NCI-H146 (cell line): ENCODE measurements at places on chromosomes 3 and 15.

GRCh38 chr15:99546441-99547100 is 19.2 kb upstream of the MEF2A start:
- peak; percentile 34 for DNase-seq

- no peak for DNase-seq
Measured at GRCh38 chr3:53716998-53717397, 129.2 kb downstream of the CHDH start.

DNA sequence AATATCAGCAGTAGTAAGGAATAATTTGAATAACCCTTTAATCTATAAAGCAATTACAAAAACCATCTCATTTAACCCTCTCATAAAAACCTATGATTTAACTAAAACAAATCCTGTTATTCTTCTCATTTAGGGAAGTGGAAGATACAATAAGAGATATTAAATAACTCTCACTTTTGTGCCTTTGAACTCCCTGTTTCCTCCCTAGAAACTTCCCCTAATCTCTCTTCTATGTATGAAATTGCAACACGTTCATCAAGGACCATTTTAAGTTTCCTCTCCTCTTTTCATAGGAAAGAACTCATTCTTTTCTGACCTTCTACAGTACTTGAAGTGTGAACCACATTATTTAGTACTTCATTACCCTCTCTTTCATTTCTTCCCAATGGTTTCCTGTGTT is 18.8 kb upstream of the FAM81A start:
- no peak for DNase-seq

DNA sequence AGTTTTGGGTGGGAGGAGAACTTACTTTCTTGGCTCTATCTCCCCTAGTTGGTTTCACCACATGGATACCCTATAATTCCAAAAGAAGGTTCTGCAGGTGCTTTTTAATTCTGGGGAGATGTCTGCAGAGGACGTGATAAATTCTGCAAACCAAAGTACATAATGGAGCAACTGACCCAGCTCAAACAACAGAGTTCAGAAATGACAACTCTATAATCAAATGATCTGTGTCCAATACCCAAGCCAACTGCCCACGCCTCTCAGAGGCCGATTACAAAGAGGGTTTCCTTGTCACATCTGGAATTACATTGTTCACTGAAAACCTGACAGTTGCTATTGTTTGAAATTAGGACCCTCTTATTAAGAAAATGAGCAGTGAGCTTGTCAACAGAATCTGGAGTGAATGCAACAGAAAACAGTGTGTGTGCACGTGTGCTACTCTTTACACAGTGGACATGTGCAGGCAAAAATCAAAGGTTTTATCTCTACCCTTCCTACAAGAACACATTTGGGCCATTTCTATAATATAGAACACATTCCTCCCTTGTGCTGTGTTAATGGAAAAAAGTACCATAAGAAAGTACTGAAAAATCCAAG is 593.0 kb downstream of the MAGI1 start:
- no peak for DNase-seq

DNA sequence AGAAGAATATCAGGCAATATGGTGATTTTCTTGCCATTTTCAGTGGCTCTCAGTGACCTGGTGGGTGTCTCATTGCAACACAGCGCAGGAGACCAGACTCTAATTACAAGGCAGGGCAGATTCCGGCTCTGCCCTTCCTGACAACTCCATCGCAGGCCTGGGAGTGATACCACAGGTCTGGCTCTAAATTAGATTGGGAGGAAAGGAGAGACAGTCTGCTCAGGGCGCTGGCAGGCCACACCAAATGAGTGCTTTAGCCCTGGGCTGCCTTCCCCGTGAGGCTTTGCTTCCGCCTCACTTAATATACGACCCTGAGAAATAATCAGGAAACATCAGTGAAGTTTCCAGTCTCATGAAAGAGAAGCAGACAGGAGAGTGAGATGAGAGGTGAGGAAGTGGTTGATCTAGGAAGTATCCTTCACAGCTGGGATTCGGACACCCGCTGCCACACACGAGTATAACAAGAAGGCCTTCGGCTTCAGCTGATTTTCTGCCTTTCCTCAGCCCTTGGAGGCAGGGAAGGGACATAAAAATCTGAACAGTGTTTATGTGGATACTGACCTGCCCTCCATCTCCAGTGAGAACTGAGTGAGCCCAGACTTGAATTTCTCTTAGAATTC is 73.7 kb upstream of the PROK2 start:
- DNase-seq, result no peak
